ENCODE measurements at places on chromosomes 11 and 22. TPM values are rescaled to one million over a fixed set of nuclear protein-coding genes. Genes with fewer than 3 reads are reported as not detected.

- DNase-seq: no peak
These were observed 33.5 kb downstream of the LRRC10B start for GRCh38 chr11:61542024-61542461.

- DNase-seq: no peak
These were observed 254.8 kb downstream of the CNTN5 start for GRCh38 chr11:99275521-99275920.

- DNase-seq: no peak
These were observed 3.7 kb downstream of the CTTN start for GRCh38 chr11:70402016-70402415.

GRCh38 chr11:111388842-111389241 is 9.8 kb upstream of the POU2AF1 start:
- DNase-seq: no peak

DNA sequence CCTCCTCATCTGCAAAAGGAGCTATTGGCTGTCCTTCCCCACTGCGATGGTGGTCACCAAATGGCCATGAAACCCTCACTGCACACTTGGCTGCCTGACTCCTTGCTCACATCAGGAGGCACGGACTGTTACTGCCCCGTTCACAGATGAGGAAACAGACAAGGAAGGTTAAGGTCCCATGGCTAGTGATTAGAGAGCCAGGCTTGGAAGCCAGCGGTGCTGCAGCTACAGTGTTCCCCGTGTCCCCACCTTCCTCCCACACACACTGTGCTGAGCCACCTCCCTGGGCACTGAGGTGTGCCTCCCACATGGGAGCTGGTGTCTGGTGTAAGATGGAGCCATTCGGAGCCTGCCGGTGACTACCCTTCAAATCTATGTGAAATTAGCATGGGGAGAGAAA is 2.6 kb downstream of the ARHGAP8 start:
- no peak for DNase-seq

The APOA4 gene
- not detected for total RNA-seq

The PHOX2A gene
- not detected for total RNA-seq

The MUC5B gene
- total RNA-seq: not detected

DNA sequence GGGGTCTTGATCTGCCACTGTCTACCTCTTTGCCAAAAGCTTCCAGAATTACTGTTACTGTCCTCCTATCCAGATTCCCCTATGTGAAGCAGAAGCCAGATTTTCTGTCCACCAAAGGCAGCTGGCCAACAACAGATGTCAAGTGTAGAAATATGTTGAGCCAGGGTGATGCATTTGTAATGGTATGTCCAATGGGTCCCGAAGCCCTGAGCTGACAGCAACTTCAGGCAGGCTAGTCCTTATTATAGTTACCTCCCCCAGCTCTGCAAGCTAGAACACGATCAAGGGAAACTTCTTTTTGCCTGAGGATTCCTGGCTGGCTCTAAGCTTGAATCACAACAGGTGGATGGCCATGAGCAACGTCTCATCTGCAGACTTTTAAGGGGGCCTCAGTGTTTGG is 10.2 kb downstream of the PAMR1 start:
- no peak for DNase-seq

GRCh38 chr11:27296497-27296896 is 66.5 kb downstream of the CCDC34 start:
- DNase-seq: peak; percentile 32

The RFPL1 gene
- total RNA-seq: not detected

The DDTL gene
- 0.99 TPM for total RNA-seq

The ADM2 gene
- total RNA-seq: 0.20 TPM

The OR2AG1 gene
- total RNA-seq: under 0.01 TPM
